Stimulated activated CD4-positive, alpha-beta T cell treated with anti-CD3 and anti-CD28 coated beads, Interleukin-12 subunit alpha, Interleukin-12 subunit beta, amount 100 ng/mL, for 48 hours (primary cell): ENCODE measurements at places on chromosomes 4 and X.

GRCh38 chr4:1130316-1131186, 17.2 kb upstream of the RNF212 start:
- DNase-seq = peak; percentile 81

DNA sequence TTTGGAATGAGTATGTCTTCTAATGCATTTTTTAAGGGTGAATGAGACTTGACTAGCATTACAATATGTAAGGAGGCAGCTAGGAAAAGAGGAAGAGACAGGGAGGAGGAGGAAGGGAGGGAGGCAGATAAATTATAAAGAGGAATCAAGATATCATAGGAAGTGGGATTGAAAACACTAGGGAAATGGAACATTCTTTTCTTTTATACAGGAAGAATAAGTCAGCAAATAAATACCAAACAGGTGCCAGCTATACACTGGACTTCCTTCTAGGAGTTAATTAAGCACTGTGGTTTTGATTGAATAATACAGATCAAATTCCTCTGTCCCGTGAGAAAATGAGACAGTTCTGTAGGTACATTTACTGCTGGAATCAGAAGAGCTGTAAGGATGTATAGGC, 78.6 kb downstream of the PACRGL start:
- DNase-seq = no peak

DNA sequence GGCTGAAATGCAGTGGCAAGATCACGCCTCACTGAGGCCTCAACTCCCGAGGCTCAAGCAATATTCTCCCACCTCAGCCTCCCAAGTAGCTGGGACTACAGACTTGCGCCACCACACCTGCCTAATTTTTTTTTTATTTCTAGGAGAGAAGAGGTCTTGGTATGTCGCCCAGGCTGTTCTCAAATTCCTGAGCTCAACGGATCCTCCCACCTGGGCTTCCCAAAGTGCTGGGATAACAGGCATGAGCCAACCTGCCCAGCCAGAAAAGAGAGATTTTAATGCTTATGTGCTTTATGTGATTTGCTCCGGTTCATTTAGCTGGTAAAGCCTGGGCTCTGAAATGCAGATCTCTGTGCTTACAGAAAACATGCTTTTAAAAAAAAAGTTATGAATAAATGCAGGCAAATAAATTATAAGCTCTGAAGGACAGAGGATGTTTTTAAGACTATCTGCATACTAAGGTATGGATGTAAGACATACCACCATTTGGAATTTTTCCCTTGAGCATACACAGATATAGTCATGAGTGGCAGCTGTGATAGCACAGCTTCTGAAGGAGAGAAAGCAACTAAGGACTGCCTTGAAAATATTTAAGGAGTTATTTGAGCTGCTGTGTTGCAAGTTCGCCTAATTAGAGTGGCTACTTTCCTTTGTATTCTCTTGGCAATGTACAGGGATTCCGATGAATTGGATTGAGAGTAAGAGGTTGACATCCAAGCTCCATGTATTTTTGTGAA, 13.8 kb downstream of the GUCY1B1 start:
- DNase-seq = no peak

DNA sequence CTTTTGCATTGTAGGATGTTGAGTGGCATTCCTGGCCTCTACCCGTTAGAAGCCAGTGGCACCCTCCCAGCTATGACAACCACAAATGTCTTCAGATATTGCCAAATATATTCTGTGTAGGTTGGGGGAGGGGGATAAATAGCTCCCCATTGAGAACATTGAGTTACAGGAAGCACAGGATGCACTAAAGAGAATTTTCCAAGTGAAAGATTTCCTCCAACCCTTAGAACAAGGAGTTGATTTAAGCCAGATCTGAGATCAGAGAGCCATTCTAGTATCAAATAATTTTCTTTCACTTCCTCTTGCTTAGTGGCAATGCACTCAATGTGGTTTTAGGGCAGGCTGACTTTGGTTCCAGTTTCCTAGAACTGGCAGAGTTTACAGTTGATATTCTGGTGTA, 436.6 kb downstream of the C4orf33 start:
- no peak for DNase-seq

DNA sequence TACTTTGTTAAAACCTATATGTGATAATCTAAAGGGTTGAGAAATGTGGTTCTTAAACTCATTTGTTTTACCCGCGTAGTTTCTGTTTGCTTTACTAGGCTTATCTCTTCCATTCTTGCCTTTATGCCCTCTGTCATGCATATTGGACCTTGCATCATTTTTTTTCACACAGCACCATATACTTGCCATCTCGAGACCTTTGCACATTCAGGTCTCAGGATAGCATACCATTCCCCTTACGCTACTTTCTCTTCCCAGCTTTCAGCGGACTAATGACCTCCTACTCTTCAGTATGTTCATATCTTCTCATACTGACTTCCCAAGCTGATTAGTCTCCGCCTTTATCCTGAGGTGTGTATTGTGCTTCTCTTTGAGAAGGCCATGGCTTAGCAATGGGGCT, 40.5 kb downstream of the USP38 start:
- no peak for DNase-seq

- no peak for DNase-seq
These were observed 14.7 kb downstream of the SLIT2 start for GRCh38 chr4:20266215-20267082.

DNA sequence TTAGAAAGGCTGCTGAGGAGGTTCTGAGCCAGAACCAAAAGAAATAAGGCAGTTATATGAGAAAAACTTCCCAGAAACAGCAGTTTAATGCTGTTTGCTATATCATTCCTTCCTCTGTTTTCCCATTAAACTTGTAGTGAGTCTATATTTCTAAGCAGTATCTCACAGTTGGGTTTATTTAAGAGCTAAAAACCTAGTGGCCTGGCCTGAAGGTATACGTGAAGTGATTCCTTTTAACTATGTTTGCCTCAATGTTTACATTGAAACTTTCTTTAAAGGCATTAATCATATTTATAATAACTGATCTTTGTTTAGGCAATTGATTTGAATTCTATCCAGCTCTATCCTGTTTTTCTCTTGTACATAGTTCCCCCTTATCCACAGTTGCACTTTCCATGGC, 19.1 kb upstream of the RAP1GDS1 start:
- no peak for DNase-seq

DNA sequence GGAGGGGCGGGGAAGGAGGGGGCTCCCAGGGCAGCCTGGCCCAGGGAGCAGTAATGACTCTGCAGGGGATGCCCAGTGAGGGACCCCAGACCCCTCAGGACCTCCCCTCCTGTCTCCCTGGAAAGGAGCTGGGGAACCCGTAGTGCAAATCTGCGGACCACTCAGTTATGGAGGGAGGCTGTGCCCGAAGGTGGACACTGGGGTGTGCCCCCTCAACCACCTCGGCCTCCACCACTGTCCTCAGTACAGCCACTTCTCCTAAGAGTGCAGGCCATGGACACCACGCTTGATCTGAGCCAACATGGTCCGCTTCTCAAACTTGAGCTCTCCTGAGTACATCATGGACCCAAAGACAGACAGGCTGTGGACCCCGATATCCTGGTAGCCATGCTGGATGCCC, 378.2 kb upstream of the MAOA start:
- DNase-seq = no peak

GRCh38 chrX:100600758-100601157, 16.0 kb downstream of the TNMD start:
- DNase-seq = no peak

- no peak for DNase-seq
These were observed 76.8 kb downstream of the EVC2 start for GRCh38 chr4:5631352-5632065.

- DNase-seq = no peak
These were observed 6.4 kb downstream of the TRO start for GRCh38 chrX:54926978-54927377.

GRCh38 chrX:17822351-17822750, 38.7 kb downstream of the RAI2 start:
- DNase-seq = no peak

- DNase-seq = no peak
These were observed 48.5 kb downstream of the AWAT2 start for GRCh38 chrX:70001269-70001668.

GRCh38 chrX:108070891-108071290, 20.5 kb downstream of the PSMD10 start:
- DNase-seq = no peak

- no peak for DNase-seq
These were observed 23.8 kb downstream of the RNF175 start for GRCh38 chr4:153735906-153736461.

DNA sequence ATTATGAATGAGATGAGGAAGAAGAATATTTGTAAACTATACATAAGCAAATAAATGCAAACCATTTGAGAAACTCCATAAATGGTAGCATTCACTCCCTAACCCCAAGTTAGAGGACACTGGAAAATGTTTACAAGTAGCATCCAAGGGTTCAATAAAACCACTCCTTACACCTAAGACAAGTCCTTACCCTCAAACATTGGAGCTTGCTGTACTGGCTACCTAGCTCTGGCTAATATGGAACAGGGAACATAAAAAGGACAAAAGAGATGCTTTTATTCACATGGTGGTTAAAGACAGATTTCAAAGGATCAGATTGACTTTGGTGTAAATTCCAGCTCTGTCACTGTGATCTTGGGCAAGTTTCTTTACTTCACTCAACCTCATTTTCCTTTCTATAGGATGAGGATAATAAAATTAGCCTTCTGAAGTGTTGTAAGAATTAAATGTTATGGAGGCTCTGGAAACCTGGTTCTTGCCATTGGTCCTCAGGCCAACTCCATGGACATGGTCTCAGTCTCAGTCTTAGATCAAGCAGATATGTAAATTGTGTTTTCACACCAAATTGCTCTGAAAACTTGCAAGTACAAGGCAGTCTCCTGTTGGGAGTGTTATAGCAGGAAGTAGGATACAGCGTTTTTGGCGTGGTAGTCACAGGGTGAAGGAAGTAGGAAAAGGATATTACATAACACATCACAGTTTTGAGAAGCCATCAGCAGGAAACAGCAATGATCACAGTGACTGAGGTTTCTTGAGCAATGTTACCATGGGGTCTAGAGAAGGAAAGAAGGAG, 3.3 kb downstream of the CXCL1 start:
- no peak for DNase-seq

GRCh38 chrX:134144231-134144630, 92.8 kb upstream of the CCDC160 start:
- DNase-seq = peak; percentile 10

DNA sequence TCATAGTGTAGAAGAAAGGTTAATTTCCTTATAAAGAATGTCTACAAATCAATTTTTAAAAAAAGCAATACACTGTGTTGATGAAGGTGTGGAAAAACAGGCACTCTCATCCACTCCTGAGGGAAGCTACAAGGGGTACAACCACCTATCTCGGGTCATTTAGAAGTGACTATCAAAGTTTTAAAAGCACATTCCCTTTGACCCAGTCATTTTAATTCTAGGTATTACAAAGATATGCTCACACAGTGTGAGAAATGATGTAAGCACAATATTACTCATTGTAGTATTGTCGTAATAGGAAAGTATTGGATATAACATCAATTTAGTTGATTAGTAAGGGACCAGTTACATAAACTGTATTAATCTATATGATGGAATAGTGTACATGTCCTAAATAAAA, 7.4 kb upstream of the HCCS start:
- DNase-seq = no peak

GRCh38 chrX:38768079-38768478, 33.2 kb upstream of the MID1IP1 start:
- no peak for DNase-seq

DNA sequence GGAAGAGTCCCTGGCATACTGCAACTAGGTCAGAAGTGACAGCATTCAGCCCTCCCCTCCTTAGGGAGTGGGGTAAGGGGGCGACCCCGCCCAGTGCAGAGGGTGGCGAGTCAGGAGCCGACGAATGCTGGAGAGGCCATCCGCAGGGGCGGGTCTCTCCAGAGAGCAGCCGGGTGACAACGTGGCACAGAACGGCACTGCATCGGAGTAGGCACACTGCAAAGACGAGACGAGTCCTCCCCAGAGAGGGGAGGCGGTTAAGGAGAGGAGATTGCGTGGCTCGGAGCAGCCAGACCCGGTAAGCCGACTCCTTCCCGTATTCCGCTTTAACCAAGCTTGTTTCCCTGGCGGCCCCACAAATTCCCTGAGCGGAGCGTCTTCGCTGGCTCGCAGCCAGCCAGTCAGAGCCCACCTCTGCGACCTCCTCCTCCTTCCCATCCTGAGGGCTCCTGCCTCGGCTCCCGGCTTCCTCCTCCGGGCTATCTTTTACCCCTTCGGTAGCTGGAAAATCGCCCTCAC, 54.9 kb downstream of the LINC00632 start:
- no peak for DNase-seq

- peak; percentile 51 for DNase-seq
These were observed 3.2 kb downstream of the CXorf65 start for GRCh38 chrX:71103110-71103983.

GRCh38 chr4:140240237-140240636, 86.3 kb upstream of the MAML3 start:
- DNase-seq = no peak

DNA sequence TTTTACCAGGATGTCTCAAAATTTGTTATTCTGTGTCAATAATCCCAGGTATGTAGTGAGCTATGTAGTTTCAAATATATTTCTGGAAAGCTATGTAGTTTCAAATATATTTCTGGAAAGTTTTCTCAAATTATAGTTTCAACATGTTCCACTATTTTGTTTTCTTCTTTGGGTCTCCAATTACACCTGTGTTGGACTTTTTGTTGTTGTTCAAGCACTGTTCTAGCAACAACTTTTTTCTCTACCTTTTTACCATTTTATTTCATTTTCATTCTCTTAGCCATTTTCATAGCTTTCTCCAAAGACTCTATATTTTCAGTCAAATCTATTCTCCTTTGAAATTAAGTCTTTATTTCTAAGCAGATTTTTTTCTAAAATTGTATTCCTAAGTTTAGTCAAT, 88.4 kb downstream of the LCORL start:
- no peak for DNase-seq

DNA sequence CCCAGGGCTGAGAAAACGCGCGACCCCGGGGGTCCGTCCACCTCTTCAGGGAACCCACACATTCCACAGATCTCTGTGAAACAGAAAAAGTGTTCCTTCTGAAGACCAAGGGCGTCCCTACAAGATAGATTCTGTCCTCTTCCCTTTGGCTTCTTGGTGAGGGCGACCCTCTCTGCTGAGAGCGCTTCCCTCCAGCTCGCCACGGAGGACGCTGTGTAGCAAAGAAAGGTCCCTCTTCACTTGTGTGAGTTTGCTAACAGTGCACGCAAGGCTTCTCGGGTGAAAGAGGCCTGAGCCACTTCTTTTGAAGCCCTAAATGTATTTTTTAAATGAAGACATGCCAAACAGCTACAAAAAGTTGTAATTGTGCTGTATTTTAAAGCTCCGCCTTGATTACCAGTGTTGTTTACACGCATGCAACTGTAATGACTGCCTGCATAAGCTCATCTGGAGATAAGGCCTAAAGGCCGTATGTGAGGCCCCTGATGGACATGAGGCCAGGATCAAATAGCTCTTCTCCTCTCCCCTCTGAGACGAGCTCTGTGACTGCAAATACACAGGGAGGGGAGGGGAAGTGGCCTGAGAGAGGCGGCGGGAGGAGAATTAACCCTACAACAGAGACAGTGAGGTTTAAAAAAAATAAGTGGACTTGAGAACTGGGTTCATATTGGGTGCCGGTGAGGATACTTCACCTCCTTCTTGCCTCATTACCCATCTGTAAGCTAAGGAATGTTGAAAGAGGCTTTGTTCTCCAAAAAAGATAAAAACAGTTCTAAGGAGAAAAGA, 95.5 kb downstream of the SOWAHB start:
- no peak for DNase-seq

GRCh38 chr4:171785388-171785787, 27.8 kb upstream of the GALNTL6 start:
- DNase-seq = no peak

GRCh38 chrX:137032841-137033773, 688 bp downstream of the GPR101 start:
- DNase-seq = no peak

GRCh38 chr4:25809996-25810395, 52.8 kb downstream of the SEL1L3 start:
- no peak for DNase-seq

- no peak for DNase-seq
These were observed 59.2 kb upstream of the CD99 start for GRCh38 chrX:2631743-2632532.
